ENCODE measurements at places on chromosomes 16 and 17.

- DNase-seq: no peak
Observed at GRCh38 chr16:25258861-25259179, 1.2 kb upstream of the ZKSCAN2 start.

DNA sequence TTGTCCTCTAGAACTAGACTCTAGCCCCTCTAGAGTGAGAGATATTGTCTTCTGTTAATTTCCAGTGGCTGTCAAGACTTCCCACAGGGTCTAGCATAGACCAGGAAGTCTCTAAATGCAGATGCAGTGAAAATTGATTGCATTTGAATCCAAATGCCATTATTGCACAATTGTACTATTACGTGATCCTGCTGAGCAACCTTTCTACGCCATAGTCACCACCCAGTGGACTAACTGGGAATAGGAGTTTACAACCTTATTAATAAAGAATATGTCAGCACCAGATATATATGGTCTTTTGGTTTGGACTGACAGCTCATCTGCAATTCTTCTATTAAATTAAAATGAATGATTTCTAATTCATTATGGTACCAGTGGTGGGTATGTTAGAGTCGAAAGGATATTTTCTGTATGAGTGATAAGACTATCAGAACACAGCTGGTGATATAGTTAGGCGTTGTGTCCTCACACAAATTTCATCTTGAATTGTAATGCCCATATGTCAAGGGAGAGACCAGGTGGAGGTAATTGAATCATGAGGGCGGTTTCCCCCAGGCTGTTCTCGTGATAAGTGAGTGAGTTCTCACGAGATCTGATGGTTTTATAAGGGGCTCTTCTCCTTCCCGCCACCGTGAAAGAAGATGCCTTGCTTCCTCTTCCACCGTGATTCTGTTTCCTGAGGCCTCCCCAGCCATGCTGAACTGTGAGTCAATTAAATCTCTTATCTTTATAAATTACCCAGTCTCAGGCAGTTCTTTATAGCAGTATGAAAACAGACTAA lies 138.9 kb upstream of the CA10 start:
- no peak for DNase-seq

- no peak for DNase-seq
Observed at GRCh38 chr17:4808378-4808767, 1.4 kb downstream of the PLD2 start.

- DNase-seq: no peak
Observed at GRCh38 chr17:72365857-72366414, 245.1 kb downstream of the SOX9 start.

DNA sequence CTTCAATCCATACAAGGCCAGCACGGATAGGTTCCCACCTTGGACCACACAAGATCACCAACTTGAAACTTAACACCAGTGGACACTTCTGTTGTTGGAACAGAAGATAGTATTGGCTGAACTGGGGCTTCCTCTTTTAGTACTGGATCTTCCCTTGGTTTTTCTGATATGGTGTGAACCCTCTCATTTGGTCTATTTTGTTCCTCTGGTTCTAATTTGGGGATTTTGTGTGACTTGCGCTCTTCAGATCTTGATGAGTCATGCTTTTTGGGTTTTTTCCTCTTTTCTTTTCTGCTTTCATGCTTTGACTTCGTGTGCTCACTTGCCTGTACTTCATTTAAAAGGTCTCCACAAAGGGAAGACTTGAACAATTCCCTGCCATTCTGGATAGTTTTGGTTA lies 39.0 kb downstream of the SOST start:
- no peak for DNase-seq

- DNase-seq: no peak
Observed at GRCh38 chr16:53912155-53912554, 208.2 kb downstream of the FTO start.

GRCh38 chr17:15920758-15921239 lies 24.1 kb upstream of the ADORA2B start:
- no peak for DNase-seq

DNA sequence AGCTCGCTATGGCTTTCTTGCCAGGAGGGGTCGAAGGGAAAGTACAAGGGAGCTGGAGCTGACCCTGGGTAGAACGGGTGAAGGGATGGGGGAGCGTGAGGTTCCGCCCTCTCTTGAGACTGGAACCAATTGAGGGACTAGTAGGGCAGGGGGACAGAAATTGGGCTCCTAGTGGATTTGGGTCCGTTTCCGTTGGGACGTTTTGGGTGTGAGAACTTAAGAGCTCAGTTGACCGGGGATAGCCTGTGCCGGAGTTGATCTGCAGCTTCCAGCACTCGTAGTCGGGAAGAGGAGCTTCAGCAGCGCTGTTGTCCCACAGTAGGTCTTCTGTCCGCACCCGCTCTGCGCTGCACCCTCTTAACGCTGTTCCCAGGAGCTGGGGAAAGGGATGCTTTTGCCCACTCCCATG lies 481 bp downstream of the CNTROB start:
- no peak for DNase-seq

GRCh38 chr17:75105126-75106080 lies 4.4 kb upstream of the ARMC7 start:
- DNase-seq: no peak

DNA sequence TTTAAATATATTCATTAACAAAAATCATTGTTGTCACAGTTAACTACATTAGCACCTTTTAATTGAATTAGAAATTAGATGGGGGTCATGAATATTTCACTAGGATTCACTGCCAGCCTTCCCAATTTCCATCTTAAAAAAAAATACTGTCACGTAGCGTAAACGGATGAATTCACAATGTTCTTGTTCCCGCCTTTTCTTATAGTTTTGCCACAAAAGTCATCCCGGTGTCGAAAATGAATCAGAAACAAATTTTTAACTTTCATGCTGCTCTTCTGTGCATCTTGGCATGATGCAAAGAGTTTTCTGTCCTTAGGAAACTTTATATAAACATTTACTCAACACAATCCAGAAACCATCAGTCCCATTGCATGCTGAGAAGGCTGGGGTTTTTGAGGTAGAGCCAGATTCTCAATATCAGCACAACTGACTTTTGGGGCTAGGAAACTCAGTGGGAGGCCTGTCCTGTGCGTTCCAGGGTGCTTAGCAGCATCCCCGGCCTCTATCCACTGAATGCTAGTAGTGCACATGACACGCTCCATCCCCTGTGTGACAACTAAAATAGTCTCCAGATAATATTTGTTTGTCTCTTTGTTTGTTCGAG lies 252.9 kb upstream of the XYLT1 start:
- DNase-seq: no peak

- DNase-seq: no peak
Observed at GRCh38 chr17:29663155-29663554, 40.4 kb upstream of the CORO6 start.

GRCh38 chr16:4685292-4685691 lies 8.1 kb upstream of the NUDT16L1 start:
- no peak for DNase-seq

GRCh38 chr17:47776330-47777197 lies 43.5 kb downstream of the TBX21 start:
- no peak for DNase-seq

DNA sequence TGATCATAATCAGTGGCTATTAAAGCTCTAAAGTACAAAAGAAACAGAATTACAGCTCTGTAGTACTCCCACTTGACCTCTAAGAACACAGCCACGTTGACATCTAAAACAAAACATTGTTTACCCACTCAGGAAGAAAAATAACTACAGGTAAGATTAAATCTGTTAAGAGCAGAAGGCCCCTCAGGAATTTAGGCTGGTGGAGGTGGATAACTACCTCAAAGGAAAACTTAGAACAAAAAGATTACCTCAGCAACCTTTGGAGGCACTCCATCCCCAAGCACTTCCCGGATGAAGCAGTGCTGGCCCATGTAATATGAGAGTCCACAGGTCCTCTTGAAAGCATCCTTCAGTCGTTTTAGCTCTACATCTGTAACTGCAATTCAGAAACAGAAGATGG lies 46.7 kb downstream of the USP32 start:
- DNase-seq: no peak

- DNase-seq: no peak
Observed at GRCh38 chr17:6327007-6327406, 107.9 kb downstream of the AIPL1 start.

- no peak for DNase-seq
Observed at GRCh38 chr16:17448640-17449638, 21.8 kb downstream of the XYLT1 start.

- DNase-seq: no peak
Observed at GRCh38 chr16:2838928-2839327, 8.8 kb downstream of the ZG16B start.

- DNase-seq: no peak
Observed at GRCh38 chr17:35406568-35406967, 25.7 kb downstream of the SLFN12 start.

DNA sequence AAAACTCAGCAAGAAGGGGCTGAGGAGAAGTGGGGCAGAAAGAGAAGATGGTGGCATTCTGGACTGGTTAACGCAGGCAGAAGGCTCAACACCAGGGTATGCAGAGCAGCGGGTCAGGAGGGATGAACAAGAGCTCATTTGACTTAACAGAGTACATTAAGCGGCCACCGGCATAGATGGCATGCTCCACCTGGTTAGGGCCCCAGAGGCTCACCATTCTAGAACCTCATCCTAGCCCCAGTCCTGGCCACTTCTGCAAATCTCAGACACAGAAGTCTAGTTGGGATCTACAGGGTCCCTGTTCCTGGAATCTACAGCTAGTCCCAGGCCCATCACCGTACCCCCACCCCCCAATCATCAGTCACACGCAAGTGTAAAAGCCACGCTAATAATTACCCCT lies 1.7 kb upstream of the MYO1C start:
- DNase-seq: no peak

GRCh38 chr17:17569691-17570090 lies 21.8 kb downstream of the PEMT start:
- DNase-seq: no peak

- no peak for DNase-seq
Observed at GRCh38 chr17:83183951-83184506, 104.6 kb downstream of the METRNL start.

DNA sequence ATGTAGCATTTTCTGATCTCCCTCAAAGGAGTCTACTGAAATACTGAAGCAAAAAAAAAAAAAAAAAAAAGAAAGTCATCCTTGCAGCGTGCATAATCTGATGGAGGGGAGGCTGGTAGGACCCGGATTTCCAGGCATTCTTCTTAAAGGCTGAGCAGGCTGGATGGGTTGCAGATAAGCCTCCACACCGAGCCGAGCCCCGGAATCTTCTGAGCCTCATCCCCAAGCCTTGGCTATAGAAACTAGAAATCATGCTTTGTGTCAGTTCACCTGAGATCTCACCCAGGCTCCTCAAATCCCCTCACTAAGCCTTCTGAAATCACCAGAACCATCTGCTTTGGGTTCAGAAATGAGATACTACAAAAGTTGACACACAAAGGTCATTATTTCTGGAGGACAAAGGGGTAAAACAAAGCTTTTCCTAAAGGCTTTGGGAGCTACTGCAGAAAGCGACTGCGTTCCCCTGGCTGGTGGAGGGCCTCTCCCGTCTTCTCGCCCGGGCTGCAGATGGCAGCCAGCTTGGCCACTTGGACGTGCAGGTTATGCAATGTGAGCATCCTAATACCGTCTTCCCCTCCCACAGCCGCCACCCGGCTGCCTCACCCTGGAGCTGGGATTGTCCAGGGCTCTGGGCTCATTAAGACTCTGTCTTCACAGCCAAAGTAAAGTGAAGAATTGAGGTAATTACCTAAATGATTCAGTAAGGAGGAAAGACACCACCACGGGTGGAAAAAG lies 4.7 kb upstream of the CACNG4 start:
- DNase-seq: no peak

DNA sequence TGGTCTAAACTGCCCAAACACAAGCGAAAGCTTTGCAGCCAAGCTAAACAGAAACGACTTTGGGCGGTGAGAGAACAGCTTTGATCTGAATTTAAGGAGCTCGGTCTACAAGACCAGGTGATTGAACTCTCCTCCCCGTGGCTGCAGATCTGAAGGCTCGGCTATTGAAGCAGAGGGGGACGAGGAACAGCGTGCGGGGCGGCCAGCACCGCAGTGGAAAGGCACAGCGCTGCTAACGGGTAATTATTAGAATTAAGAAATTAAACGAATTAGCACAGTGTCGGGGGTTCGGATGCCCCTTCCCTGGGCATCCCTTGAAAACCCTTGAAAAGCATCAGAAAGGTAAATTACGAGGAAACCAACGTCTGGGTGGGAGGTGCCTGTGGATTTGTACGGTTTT lies 431 bp downstream of the TEKT3 start:
- no peak for DNase-seq

DNA sequence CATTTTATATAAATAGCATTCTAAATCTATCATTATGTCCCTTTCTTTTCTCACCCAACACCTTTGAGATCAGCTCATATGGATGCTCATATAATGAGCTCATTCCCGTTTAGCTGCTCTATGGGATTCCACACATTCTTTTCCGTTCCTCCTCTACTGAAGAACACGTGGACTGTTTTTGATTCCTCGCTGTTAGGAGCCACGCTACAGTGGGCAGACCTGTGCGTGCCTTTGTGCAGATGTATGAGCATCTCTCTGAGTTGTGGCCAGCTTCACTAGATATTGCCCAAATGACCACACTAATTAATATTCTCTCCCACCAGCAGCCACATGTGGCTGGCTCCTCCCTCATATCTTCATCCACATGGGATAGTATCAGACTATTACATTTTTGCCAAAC lies 6.0 kb upstream of the TNFRSF13B start:
- no peak for DNase-seq

DNA sequence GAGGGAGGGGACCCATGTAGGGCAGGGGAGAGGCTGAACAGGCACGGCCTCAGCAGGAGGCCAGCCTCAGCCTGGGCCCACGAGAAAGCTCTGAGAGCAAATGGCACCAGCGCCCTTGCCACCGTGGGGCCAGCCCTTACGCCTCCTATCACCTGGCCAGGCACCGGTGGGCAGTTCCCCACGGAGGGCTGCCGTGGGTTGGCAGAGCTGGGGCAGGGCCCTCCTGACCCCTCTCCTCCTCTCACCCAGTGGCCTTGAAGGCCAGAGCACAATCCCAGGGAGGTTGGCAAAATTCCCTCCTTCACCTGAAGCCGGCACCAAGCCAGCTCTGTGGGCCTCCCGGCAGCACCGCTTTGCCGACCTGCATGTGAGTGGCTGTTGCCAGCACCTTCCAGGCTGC lies 53.1 kb upstream of the ENPP7 start:
- no peak for DNase-seq

DNA sequence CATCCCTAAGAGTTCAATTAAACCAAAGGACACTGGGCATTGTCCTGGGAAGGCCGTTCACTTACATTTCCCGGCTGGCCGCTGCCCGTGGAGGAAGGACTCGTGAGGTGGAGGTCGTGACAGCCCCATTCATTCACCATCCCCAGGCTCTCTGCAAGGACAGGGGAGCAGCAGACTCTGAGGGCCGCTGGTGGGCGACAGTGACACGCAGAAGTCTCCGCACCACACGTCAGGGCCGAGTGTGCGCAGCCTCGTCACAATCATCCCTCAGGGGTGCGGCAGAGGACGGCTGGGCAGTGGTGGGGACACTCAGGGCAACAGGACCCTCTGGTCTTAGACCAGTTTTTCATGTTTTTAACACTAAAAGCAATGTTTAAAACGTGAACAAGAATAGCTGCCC lies 21.7 kb downstream of the UNKL start:
- DNase-seq: no peak
